ENCODE measurements at places on chromosomes 2 and 18.
A peak's percentile ranks its signal among the peaks of the same experiment; 100 is the strongest.

DNA sequence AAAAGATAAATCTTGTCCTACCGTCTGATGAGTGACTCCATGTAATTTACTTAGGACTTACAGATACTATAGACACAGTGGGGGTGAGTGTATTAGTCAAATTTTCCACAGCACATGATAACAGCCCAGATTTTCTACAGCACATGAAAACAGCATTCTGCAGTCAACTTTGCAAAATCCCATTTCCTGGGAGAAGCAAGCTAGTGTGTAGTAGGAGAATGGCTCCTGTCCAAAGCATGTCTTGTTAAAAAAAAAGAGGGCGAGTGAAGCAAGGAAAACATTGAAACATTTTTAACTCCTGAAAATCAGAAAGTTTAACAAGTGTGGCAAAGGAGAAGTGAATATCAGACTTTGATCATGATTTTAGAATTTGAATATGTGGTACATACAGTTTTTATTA is 817.8 kb upstream of the FAM98A start:
- peak; percentile 0 for DNase-seq

- no peak for DNase-seq
Observed at GRCh38 chr2:27871802-27872201, 18.4 kb downstream of the RBKS start.

DNA sequence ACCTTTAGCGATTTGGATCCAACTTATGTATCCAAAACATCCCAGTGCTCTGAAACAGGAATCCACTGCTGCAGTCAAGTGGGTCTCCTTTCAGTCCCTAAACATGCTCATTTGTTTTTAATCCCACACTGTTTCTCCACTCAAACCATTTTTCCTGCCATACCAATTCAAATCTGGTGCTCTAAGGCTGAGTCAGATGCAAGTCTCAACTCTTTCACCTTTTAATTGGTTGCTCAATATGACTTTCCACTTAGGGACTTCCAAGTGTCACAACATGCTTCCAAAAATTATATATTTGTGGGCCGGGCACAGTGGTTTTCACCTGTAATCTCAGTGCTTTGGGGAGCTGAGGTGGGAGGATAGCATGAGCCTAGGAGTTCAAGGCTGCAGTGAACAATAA is 113.4 kb upstream of the TANK start:
- no peak for DNase-seq

DNA sequence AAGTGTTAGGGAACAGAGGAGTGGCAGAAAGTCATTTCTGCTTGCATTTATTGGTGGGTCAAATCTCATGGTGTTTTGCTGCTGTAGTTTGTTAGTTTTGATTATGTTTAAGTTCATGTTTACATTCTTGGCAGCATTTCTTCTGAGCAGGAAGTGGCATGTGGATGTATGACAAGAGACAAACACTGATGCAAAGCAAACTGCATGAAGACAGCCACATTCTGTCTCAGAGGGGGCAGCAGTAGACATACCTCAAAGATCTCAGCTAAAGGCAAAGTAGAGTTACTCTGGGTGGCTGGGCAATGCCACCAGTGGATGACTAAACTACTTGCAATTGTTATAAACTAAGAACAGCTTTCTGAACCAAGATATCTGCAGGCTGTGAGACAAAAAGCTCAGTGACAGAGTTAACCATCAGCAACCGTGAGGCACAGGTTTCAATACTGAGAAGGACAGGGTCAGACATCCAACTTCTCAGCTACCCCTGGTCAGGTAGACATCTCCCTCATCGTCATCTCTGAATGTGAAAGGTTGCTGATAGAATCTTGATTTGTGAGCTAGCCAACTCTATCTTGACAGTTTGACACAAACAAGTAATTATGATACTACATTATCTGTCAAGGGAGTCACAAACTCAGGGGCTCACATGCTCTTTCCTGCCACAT is 16.4 kb downstream of the GALNT3 start:
- no peak for DNase-seq

- DNase-seq: no peak
Observed at GRCh38 chr2:140187086-140187485, 1406.9 kb upstream of the NXPH2 start.

GRCh38 chr2:32009516-32010256 is 1.1 kb downstream of the MEMO1 start:
- DNase-seq: peak; percentile 37

- no peak for DNase-seq
Observed at GRCh38 chr2:43946685-43947084, 49.1 kb downstream of the LRPPRC start.

DNA sequence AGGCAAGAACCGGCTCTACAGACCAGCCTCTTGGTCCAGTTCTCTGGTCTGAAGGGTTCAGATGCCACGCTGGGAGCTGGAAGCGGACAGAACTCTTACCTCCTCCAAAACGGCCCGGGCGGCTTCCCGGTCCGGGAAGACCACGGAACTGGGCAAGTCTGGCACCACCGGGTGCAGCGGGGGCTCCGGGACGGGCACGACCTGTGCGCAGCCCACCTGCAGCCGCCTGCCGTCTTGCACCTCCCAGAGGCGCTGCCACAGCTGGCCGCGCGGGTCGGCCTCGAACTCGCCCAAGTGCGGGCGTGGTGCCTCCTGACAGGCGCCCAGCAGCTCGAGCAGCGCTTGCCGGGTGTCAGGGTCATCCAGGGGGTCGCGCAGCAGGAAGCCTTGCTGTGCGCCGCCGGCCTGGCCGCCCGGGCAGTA is 773 bp downstream of the CMPK2 start:
- DNase-seq: no peak

- no peak for DNase-seq
Observed at GRCh38 chr2:1839066-1839756, 94.9 kb upstream of the PXDN start.

GRCh38 chr2:37653805-37654378 is 17.6 kb downstream of the CDC42EP3 start:
- no peak for DNase-seq

GRCh38 chr2:5668682-5669250 is 23.4 kb upstream of the SOX11 start:
- no peak for DNase-seq

- DNase-seq: peak; percentile 78
Observed at GRCh38 chr2:9300829-9301453, 94.3 kb downstream of the ASAP2 start.

- DNase-seq: no peak
Observed at GRCh38 chr2:114011713-114012112, 121.8 kb downstream of the ACTR3 start.

- DNase-seq: no peak
Observed at GRCh38 chr18:35122586-35123224, 81.5 kb downstream of the MAPRE2 start.

DNA sequence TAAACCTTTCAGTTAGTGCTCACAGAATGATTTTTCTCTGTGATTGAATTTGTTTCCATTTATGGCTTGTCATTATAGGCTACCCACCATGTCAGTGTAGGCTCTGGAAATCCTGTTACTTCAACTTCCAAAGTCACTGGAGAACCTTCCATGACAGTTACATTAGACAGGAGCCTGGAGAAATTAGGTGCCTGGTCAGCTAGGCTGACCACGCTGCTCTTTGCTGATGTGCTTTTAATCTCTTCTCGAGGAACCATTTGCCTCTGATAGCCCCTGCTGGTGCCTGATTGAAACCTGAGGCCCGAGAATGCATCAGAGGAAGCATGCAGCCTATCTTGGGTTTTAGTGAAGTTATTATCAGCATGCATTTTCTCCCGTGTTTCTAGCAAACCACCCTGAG is 29.6 kb upstream of the TTN start:
- peak; percentile 12 for DNase-seq

- no peak for DNase-seq
Observed at GRCh38 chr2:8646731-8647461, 35.0 kb upstream of the ID2 start.

GRCh38 chr2:83531206-83531826 is 927.8 kb downstream of the SUCLG1 start:
- no peak for DNase-seq

DNA sequence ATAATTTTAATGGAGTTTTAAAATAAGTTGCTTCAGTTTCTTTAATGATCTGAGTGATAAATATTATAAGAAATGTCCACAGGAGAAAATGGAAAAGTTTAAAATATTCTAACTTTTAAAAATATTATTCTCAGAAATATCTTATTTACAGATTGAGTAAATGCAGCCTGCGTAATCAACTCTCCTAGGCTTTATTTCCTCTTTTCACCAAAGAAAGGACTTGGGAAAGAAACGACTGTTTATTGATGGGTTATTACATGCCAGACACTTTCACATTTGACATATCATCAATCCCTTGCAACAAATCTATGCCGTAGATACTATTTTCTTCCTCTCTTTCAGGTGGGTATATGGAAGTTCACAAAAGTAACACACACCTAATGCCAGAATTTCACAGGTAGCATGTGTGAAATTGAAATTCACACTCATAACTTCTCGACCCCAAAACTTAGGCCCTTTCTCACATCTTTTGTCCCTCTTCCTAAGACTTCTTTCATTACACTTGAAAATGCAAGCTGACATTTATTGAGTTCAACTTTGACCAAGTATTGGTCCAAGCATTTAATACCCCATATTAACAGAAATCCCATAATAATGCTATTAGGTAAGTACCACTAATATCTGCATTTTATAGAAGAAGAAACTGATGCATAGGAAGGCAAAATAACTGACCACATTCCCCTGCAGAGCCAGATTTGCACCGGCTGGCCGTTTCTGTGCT is 49.2 kb downstream of the MYOM1 start:
- no peak for DNase-seq

- DNase-seq: peak; percentile 57
Observed at GRCh38 chr2:30666266-30666874, 140.9 kb downstream of the CAPN13 start.

DNA sequence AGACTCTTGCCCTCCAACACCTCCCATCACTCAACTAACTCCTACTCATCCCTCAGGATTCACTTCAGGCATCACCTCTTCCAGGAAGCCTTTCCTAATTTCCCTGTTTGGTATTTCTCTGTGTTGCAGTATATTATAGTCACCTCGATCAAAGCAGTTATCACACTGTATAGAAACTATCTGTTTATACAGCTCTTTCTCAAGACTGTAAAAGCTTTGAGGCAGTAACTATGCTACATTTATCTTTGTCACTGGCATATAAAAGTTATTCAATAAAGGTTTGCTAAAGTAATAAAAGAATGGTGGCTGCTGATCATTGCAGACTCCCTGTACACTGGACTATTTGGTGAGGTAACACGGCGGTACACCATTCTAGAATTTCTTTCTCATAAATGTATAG is 284.9 kb downstream of the PAX3 start:
- no peak for DNase-seq

GRCh38 chr2:69298862-69299261 is 88.2 kb downstream of the GFPT1 start:
- peak; percentile 78 for DNase-seq

- DNase-seq: no peak
Observed at GRCh38 chr2:224832207-224832606, 116.0 kb upstream of the CCDC195 start.

GRCh38 chr2:215324811-215325210 is 13.0 kb downstream of the ATIC start:
- no peak for DNase-seq

DNA sequence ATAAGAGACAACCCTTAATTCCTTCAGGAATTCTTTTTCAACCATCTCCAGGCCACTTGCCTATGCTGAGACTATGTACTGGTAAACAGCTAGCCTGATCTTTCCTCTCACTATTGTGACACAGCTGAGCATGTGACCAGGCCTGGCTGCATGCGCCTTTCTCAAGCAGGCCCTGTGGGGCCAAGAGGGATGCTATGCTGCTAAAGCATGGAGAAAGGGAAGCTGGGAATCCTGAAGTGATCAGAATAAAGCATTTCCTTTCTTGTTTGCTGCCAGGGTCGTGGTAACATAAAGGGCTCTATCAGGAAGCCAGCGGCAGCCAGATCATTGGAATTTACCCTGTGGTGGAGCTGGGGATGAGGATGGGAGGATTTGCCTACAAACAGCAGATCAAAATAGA is 29.8 kb upstream of the LCLAT1 start:
- peak; percentile 52 for DNase-seq

GRCh38 chr2:95234286-95234785 is 27.0 kb downstream of the ZNF892 start:
- DNase-seq: no peak

DNA sequence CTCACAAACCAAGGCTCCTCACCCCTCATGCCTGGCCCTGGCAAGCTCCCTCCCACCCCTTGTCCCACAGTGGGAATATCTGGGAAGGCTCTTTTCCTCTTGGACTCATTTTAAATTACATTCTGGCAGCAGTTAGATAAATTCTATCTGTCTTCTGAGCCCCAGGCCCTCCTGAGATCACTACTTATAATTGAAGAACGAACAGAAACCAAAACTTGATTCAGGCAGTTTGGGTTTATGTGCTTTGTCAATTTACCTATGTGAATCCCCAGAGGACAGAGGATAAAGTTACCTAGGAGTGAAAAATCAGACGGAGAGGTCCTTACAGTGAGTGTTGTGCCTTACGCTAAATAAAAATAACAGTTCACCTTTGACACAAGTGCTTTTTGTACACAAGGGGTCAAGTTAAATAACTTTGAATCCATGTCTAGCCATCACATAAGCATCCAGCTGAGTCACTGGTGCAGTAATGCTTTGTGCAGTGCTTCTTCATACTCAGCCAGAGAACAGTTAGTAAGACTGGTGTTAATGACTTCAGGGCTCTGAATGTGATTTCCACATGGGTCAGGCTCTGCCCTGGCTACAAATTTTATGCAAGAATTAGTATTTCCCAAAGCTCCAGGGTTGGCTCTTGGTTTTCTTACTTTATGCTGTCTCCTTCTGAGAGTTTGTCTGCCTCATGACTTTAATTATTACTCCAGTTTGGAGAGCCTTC is 329.3 kb downstream of the INSIG2 start:
- no peak for DNase-seq

- no peak for DNase-seq
Observed at GRCh38 chr2:63673865-63674533, 85.2 kb downstream of the MDH1 start.

- DNase-seq: no peak
Observed at GRCh38 chr18:62586781-62587487, 64.1 kb downstream of the ZCCHC2 start.

- DNase-seq: no peak
Observed at GRCh38 chr2:78304678-78305077, 720.8 kb upstream of the REG3G start.

GRCh38 chr2:101311696-101312017 is 3.2 kb upstream of the RNF149 start:
- DNase-seq: no peak

DNA sequence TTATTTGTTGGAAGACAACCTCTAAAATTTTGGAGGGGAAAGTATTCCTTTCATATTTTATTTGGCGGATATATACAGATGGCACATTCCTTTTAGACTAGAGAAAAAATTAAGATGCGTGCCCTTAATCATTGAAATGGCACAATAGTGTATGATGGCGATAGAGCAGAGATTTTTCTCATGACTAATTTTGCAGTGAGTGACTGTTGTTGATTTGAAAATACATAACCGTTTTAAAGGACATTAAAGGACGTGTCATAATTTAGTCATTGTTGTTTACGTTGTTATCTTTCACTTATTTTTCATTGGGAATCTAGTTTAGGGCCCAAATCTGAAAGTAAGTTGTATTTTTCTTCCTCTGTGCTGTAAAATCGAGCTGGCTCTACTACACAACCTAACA is 61.7 kb downstream of the CERS6 start:
- DNase-seq: no peak

GRCh38 chr2:196361606-196362326 is 190.4 kb upstream of the STK17B start:
- DNase-seq: peak; percentile 17

- DNase-seq: no peak
Observed at GRCh38 chr18:6616981-6617380, 112.5 kb upstream of the ARHGAP28 start.

All from umbilical cord (tissue), 2 donors.